Panc1 (cell line): ENCODE measurements at places on chromosomes 3 and 15.

DNA sequence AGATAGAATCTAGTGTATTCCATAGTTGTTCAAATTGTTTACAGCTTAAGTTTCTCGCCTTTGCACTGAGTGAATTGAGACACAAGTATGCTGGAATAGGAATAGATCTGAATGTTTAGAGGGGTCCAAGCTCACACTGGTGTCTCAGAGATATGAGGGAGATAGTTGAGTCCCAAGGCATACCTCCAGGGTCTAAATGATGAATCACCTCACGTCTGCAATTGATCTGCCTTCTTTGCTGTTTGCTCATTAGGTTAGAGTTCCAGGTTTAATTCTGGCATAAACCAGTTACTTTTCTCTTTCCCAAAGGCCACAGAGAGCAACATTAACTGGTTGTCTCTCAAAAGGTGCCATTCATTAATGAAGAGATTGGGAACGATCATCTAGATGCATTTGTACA is 106.3 kb upstream of the MME start:
- DNase-seq = no peak

DNA sequence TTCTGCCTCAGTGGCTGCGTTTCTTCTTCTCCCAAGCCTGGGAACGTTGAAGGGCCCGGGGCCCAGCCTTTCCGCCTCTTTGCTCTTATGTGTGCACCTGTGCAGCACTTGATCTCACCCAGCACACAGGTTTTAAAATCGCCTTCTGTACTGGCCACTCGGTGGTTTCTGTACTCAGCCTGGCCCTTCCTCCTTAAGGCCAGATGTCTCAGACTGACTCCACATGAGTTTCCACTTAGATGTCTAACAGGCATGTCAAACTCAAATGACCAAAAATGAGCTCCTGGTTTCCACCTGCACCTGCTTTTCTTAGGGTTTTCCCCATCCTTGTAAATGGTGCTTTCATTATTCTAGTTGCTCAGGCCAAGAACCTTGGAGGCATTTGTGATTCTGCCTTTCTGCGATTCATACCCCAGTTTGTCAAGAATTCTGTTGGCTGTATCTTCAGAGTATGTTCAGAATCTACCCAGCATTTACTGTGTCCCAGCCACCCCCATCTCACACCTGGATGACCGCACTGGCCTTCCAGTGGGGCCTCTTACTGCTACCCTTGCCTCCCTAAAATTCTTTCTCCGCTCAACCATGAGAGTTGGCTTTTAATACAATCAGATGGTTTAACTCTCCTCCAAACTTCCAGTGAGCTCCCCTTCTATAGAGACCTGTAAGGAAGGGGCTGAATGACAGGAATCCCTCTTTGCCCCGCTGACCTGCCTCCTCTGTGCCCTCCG is 2.2 kb upstream of the TRAK1 start:
- no peak for DNase-seq

DNA sequence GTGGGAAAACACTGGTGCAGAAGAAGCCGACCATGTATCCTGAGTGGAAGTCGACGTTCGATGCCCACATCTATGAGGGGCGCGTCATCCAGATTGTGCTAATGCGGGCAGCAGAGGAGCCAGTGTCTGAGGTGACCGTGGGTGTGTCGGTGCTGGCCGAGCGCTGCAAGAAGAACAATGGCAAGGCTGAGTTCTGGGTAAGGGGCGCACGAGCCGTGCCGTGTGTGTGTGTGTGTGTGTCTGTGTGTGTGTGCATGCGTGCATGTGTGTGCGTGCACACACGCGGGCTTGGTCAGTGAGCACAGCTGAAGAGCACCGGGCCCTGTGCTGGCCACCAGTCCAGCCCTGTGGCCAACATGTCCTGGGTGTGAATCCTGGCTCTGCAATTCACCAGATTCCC is 18.6 kb downstream of the PRKCD start:
- no peak for DNase-seq

- no peak for DNase-seq
Observed at GRCh38 chr15:80864666-80865065, 85.5 kb downstream of the CEMIP start.

DNA sequence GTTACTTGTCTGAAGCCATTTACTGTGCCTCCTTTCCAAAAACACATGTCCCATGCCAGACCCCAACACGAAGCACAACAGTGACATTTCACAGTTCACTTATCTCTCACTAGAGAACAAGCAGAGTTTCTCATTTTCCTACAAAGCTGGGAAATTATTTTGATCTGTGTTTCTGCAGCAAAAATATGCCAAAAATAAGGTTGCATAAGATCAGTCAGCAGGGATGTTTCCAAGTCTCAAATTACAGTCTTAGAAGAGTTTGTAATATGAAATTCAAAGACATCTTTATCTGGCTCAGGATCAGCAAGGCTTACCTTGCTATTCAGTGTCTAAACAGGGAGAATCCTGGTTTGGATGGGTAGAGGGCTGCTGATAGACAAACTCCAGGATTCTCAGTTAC is 75.5 kb downstream of the GJD2 start:
- DNase-seq = no peak

GRCh38 chr3:217099-217813 is 20.7 kb downstream of the CHL1 start:
- no peak for DNase-seq
